ENCODE measurements at places on chromosomes 5 and 9. TPM values are rescaled to one million over a fixed set of nuclear protein-coding genes. Genes with fewer than 3 reads are reported as not detected.
A peak's percentile ranks its signal among the peaks of the same experiment; 100 is the strongest.

DNA sequence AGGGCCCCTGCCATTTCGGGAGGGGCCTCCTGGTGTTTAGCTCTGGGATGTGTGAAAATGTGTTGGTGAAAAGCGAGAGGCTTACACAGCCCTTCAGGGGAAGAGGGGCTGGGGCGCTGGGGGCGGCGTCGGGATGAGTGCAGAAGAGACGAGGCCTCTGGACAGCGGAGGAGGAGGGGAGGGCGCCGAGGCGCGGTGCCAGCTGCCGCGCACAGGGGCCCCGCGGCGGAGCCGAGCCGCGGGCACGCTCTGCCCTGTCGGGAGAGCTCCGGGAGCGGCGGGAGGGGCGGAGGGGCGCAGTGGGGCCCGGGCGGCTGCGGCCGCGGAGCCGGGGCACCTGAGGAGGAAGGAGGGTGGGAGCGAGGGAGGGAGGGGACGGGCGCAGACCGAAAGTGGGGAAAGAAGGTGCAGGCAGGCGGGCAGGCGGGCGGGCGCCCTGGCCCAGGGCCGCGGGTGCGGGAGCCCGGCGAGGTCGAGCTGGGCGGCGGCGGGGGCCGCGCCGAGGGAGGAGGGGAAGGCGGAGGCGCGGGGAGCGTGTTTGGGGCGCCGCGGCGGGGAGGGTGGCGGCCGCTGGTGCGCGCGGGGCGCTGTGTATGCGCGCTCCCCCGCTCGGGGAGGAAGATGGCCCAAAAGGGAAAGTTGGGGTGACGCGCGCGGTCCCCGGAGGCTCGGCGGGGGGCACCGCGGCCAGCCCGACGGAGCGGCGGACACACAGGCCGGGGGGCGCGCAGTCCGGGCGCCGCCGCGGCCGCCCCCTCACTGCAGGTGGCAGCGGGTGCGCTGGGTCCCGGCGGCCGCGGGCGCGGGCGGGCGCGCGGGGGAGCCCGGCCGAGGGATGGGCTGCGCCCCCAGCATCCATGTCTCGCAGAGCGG, at the start of gene PDE8B:
PDE8B (plus strand) TSS at position 590 of the 873 bp plus-strand sequence; CDS start at position 836, 246 bp downstream.
- peak within 1 kb of the TSS; percentile 88 for H3K4me3 ChIP-seq
- H3K27ac ChIP-seq = peak within 1 kb of the TSS; percentile 38
- H3K36me3 ChIP-seq = peaks cover 5% of the 10 kb centered on the region
- H3K4me1 ChIP-seq = peaks cover 23% of the 10 kb centered on the region
- no peak for DNase-seq

- H3K27me3 ChIP-seq = peaks cover 2% of the 10 kb centered on the region
- H3K4me3 ChIP-seq = no peak overlapping the region
- no peaks in the 10 kb centered on the region for H3K36me3 ChIP-seq
Measured at GRCh38 chr9:100379862-100380261, 27.1 kb upstream of the TEX10 start.

DNA sequence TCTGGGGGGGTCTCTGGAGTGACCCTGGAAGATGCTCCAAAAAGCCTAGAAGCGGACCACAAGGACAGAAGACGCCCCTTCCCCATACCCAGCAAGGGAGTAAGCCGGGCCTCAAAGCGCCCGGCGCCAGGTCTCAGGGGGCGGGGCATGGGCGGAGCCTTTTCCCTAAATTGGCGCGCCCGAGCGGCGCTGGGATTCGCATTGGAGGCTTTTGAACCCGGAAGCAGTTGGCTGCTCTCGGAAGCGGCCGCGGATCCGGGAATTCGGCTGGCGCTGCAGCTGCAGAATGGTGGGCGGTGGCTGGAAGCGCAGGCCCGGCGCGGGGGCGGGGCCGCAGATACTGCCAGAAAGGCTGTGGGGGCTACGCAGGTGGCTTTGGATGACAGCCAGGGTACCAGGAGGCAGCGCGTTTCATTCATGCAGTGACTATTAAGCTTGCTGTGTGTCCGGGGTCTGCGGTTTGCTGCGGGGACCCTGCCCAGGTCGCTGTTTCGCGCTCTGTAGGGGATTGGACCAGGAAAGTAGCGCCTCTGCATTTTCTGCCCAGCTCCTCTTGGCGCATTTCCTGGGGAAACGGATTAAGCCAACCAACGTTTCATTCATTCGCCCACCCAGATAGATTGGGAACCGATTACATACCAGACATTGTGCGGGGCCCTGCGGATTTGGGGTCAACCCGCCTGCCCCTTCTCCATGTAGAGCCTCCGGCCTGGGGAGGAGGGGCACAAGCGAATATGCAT, 83.0 kb upstream of the FREM1 start:
- H3K27ac ChIP-seq = peak overlapping the region; percentile 62
- H3K27me3 ChIP-seq = no peaks in the 10 kb centered on the region
- H3K4me1 ChIP-seq = peaks cover 20% of the 10 kb centered on the region
- peak; percentile 89 for DNase-seq
- peak overlapping the region; percentile 91 for H3K4me3 ChIP-seq

- peaks cover 27% of the 10 kb centered on the region for H3K36me3 ChIP-seq
- H3K4me3 ChIP-seq = no peak overlapping the region
- no peak overlapping the region for H3K27ac ChIP-seq
- peaks cover 2% of the 10 kb centered on the region for H3K27me3 ChIP-seq
- no peaks in the 10 kb centered on the region for H3K4me1 ChIP-seq
- DNase-seq = no peak
Measured at GRCh38 chr5:31516802-31517201, 15.1 kb downstream of the DROSHA start.

The HTR1A gene
- total RNA-seq = not detected

The REEP2 gene
- total RNA-seq = 72.8 TPM

The NSD1 gene
- 111 TPM for total RNA-seq

The WWC1 gene
- total RNA-seq = 1.1 TPM
